T-helper 1 cell (primary cell): ENCODE measurements at places on chromosomes 3 and 15.

- no peak for DNase-seq
Observed at GRCh38 chr3:14131134-14131533, 6.3 kb downstream of the TMEM43 start.

GRCh38 chr15:72197460-72198355 is at the start of gene GRAMD2A:
TSS of gene GRAMD2A (minus strand) at chr15:72197787.
- DNase-seq, result no peak

DNA sequence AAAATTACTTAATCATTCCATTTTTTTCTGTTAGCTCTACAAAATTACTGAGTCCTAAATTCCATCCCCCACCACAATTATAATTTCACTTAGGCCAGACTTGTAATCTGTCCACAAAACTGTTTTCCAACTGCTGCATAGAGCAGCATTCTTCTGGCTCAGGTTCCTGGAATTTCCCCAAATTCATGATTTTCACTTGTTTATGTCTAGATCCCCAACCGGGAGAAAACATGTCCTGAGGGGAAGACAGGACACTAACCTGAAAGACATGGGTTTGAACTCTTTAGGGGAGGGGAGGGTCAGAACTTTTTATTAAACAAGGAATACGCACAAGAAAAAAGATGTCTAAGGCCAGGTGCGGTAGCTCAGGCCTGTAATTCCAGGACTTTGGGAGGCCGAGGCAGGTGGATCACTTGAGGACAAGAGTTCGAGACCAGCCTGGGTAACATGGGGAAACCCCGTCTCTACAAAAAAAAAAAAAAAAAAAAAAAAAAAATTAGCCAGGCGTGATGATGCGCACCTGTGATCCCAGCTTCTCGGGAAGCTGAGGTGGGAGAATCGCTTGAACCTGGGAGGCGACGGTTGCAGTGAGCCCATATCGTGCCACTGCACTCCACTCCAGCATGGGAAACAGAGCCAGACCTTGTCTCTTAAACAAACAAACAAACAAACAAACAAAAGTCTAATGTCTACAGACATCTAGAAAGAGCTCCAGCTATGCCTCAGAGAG is 1.5 kb downstream of the ETFA start:
- DNase-seq, result no peak

DNA sequence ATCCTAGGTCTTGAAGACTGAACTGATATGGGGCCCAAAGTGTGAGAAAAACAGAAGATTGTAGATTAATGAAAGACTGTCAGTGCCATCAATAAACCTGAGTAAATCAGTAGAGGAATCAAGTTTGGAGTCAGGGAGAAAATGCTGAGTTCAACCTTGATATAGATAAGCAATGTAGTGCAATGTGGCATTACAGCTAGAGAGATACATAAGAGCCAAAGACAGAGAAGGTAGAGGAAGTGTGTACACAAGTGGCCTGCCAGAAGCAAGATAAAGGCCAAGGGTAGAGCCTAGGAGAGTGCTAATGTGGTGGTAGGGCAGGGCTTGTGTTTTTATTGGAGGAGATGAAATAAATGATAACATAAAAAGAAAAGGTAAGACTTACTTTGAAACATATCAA is 26.0 kb upstream of the EID1 start:
- DNase-seq, result no peak

- no peak for DNase-seq
Observed at GRCh38 chr3:125125821-125126245, 70.0 kb upstream of the HEG1 start.

DNA sequence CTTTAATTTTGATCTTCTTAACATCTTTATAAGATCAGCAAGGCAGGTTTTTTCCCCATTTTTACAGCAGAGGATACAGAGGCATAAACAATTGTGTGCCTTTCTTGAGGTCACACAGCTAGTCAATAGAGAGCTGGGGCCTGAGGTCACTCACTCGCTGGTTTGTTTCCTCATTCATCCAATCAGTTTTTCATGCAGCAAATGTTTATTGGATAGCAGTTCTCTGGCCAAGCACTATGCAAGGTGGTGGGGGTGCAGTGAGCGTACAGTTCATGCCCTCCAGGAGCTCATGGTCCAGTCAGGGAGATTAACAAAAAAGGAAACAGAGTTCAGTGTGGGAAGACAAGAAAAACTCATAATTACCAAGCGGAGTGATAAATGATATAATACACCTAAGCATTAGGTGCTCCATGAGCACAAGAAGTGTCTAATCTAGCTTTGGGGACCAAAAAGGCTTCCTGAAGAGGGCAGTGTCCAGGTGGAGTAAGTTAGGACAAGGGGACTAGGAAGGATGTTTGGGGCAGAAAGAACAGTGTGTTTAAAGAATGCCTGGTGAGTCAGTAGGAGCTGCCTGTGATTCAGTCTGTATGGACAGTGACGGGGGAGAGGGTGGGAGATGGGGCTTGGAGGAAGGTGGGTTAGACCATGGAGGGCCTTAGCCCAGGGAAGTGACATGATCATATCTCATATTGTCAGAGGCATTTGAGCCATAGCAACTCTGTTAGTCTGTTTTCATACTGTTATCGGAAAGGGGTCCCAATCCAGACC is 29.3 kb downstream of the MAP2K5 start:
- no peak for DNase-seq

DNA sequence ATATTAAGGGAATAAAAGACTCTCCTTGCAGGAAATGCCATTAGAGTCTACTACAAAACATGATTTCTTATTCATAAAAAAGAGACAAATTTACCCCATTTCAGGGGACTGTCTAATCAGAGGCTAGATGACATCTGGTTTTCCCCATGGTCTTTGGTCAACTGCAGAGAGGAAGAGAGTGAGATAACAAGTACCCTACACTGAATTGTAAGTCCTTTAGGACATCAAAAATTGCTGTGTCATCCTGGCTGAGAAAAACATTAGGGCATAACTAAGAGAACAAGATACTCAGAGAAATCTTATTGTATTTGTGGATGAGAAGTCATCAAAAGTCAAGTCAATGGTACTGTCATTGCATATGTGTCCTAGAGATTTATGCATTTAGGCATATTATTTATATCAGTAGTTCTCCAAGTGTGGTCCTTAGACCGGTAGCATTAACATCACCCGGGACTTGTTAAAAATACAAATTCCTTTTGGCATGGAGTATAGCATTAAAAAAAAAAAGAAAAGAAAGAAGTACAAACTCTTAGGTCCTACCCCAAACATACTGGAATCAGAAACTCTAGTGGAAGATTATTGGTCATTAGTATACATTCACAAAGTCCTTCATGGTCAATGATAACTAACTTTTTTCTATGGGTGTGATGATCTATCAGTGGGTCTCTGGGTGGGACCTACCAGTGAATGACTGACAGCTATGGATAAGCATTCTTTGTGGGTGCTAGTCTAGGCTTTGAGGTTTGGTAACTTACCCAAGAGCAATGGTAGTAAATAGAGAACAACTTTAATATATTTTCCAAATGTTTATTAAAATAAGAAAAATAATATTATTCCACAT is 29.0 kb upstream of the TBC1D5 start:
- DNase-seq, result no peak

DNA sequence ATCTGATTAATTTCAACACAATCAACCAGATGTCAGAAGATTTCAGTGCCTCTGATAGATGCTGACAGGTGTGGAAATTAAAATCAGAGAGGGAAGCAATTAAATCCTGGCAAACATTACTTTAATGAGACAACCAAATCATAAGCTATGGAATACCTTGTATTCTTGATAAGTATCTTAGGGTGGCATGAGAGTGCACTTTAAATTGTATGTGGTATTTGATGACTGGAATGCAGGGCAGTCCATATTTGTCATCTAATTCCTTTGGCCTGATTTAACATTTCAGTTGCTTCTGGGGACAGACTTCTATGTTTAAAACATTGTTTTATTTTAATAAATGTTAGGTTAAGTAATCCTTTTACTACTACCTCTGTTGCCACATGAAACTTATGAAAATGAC is 184.1 kb downstream of the LPP start:
- no peak for DNase-seq

- DNase-seq, result no peak
Observed at GRCh38 chr3:150314248-150315004, 93.7 kb upstream of the TSC22D2 start.

- no peak for DNase-seq
Observed at GRCh38 chr3:125136515-125136914, 76.0 kb downstream of the SLC12A8 start.

DNA sequence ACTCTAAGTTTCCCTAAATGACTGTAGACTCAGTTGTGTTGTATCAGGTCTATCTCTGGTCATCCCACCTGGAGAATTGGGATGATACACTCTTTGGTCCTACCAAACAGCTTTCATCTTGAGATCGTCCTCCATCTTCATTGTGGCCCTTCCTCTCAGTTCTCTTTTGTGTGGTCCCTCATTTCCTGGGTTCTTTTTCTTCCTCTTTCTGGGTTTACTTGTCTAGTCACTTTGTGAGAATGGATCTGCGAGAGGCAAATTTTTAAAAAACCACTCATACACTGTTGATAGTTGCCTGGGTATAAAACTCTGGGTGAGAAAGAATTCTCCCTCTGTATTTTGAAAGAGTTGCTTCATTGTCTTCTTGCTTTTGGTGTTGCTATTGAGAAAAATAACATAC is 6.0 kb upstream of the AMOTL2 start:
- DNase-seq, result no peak

DNA sequence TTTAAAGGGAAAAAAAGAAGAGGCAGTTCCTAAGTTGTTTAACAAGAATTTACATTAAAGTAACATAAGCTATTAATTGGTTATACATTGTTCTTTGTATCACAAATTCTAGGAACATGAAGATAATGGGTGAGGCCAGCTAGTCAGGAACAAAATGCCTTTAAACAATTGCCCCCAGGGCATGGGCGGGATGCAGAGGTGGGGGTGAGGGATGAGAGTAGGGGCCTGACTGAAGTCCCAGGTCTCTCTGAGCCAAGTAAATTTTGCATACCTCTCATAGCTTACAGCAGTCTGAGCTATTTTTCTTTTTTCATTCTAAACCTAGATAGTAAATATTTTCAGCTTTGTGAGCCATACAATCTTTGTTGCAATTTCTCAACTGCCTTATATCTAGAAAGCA is 77.8 kb upstream of the RNU6-1 start:
- no peak for DNase-seq

- no peak for DNase-seq
Observed at GRCh38 chr15:99721104-99721778, 12.0 kb downstream of the LYSMD4 start.

GRCh38 chr3:128813097-128813496 is 66.3 kb upstream of the ACAD9 start:
- DNase-seq, result no peak

GRCh38 chr3:72414481-72415016 is 433.7 kb downstream of the SHQ1 start:
- no peak for DNase-seq

DNA sequence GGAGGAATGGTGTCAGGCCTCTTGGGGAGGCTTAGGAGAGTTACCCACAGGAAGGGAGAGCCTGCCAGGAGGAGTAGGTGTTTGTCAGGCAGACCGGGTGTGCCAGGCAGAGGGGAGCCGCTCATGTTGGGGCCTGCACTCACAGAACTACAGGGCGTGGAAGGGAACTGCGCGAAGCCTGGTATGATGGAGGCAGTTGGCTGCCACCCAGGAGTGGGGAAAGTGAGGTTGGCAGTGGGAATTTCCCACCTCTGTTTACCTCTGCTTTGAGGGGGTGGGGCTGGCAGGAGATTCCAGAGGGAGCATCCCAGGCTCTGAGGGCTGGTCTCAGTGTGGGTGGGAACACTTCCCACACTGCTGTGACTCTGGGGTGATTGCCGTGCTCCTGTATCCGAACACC is 99.9 kb downstream of the SLCO3A1 start:
- DNase-seq, result no peak

DNA sequence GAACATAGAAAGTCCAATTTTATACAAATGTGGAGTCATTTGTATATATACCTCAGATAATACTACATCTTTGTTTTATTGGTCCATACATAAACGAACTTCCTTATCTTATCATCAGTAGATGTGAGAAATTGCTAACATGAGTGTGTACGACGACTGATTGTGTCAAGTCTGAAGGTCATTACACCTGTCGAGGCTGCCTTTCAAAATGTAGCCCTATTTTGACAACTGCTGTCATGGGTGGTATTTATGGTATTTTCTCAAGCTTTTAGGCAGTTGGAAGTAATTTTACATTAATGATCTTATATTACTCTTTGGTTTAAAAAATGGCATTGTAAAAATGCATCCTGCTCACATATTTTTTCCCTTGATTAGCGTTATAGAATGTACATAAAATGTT is 183.7 kb upstream of the DNAJC19 start:
- no peak for DNase-seq

GRCh38 chr3:77254967-77255831 is 215.3 kb downstream of the ROBO2 start:
- DNase-seq, result no peak

GRCh38 chr15:72034351-72034750 is 83.6 kb downstream of the MYO9A start:
- no peak for DNase-seq
